NCI-H2171 (cell line): ENCODE measurements at places on chromosomes 3 and 15.
A peak's percentile ranks its signal among the peaks of the same experiment; 100 is the strongest.

DNA sequence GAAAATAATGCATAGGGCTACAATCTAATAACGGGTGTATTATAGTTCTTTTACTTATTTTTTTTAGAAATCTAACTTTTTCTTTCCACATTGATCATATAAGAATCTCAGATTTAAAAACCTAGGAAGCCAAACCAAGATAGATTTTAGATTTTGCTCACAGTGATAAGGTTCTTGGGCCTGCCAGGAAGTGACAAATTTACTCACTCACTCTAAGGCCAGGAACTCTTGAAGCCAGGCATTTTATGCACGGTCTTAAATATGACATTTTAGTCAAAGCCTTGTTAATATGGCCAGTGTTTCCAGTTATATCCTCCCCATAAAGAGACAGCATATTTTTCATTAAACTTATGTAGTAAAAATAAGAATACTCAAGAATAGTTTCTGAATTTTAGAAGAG lies 271.4 kb downstream of the SQOR start:
- no peak for DNase-seq

DNA sequence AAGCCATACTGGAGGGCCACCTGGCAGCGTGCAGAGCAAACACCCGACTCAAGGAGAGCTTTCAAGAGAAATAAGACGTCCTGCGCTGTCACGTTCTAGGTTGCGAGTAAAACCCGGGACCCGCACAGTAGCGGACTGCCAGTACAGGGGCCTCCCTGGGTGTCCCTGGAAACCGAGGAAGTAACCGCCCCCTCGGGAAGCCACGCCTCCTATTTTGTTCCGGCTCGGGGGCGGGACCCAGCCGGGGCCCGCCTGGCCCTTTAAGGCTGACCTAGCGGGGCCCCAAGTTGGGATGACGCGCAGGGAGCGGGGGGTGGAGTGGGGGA lies 218 bp upstream of the MAPKAPK3 start:
- peak; percentile 76 for DNase-seq

- no peak for DNase-seq
Measured at GRCh38 chr15:28947221-28947674, 61.5 kb downstream of the APBA2 start.

- DNase-seq: no peak
Measured at GRCh38 chr15:94965593-94965992, 734.2 kb downstream of the MCTP2 start.

GRCh38 chr15:26011916-26012315 lies 148.8 kb upstream of the ATP10A start:
- no peak for DNase-seq

GRCh38 chr3:29240248-29240647 lies 40.6 kb upstream of the RBMS3 start:
- DNase-seq: no peak

- DNase-seq: no peak
Measured at GRCh38 chr3:142609136-142609535, 12.9 kb downstream of the PLS1 start.

DNA sequence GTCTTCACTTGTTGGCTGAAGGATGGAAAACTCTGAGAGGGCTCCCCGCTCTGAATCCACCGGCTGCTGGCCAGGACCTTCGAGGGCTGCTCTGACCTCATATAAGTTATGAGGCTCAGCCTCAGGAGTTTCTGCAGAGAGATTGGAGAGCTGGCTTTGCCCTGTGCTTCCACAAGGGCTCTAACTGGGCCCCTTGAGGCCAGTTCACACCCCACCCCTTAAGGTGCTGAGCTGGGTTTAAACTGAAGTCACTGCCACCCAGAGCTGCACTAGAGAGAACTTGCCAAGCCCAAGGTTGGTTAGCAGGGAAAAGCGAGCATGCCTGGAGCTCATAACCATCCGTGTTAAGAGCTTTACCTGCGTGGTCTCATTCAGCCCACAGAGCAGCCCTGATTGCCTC lies 2.8 kb upstream of the CCDC33 start:
- no peak for DNase-seq

GRCh38 chr15:67146875-67147381 lies 81.5 kb downstream of the SMAD3 start:
- DNase-seq: no peak

DNA sequence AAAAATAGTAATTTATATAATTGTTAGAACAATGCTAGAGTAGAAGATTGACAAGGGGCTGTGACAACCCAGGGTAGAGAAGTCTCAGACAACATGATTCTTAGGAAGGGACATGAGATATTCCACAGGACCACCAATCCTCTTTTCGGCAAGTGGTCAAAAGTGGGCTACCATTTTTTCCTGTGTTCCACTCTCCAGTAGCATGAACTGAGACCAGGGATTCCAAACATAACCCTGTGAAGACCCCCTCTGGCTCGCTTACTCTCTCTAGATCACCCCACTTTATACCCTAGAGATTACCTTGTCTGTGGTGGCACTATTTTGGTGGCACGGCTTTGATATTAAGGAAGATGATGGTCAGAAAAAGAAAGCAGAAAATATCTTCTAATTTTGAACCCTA lies 960 bp downstream of the GCSAM start:
- no peak for DNase-seq

GRCh38 chr3:72407766-72408165 lies 440.5 kb downstream of the SHQ1 start:
- peak; percentile 19 for DNase-seq

DNA sequence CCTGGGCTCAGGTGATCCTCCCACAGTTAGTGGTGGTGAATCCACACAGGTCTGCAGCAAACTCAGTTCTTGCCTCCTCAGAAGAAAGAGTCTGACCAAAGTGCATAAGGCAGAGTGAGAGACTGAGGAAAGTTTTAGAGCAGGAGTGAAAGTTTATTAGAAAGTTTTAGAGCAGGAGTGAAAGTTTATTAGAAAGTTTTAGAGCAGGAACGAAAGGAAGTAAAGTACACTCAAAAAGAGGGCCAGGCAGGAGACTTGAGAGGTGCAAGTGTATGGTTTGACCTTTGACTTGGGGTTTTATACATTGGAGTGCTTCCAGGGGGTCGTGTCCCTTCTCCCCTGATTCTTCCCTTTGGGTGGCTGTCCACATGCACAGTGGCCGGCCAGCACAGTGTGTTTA lies 84.2 kb downstream of the LSM3 start:
- DNase-seq: no peak

- DNase-seq: no peak
Measured at GRCh38 chr15:42157981-42158765, 1.7 kb upstream of the PLA2G4F start.

- DNase-seq: no peak
Measured at GRCh38 chr15:55685286-55685685, 57.7 kb downstream of the PRTG start.

GRCh38 chr3:181567311-181568075 lies 144.2 kb upstream of the SOX2 start:
- no peak for DNase-seq

DNA sequence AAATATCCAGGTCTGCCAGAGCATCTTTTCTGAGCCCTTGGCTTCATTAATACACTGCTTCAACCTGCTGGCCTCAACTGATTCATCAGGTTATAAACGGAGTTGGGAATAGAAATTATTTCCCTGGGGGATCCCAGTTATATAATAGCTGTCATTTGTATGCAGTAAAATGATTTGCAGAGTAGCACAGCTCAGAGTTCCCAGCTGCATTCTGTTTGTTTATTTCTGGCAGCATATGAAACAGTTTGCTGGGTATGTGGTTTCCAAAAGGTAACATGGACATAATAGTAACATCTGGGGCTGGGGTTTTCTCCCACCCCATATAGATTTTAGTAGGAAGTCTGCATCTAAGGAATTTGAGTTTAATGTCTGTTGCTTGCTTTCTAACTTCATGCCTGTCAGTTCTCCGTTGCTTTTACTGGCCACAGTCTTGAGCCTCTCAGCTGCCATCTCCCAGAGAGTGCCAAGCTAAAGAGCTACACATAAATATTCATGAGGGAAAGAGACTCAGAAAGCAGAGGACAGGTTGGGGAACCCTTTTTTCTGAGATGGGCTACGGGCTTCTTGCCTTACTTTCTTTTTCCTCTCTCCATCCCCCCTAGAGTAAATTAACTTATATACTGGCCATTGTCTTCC lies 124.6 kb downstream of the TMEM108 start:
- peak; percentile 35 for DNase-seq

DNA sequence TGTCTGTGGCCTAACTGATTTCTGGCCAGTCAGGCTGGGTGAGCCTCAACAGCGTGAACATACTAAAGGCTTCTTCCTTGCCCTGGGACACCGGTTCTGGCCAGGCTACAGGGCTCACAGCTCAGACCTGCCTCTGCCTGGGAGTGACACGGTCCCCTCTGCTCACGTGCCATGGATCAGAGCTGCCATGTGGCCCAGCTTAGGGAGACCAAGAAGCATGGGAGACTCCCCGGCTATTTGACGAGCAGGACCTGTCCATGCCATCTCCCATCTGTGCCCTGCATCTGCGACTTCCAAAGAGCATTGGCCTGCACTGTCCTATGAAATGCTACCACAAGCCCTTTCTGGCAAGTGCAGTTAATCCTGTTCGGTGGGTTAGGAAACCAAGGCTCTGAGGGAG lies 57.4 kb downstream of the APBA2 start:
- DNase-seq: no peak

- no peak for DNase-seq
Measured at GRCh38 chr3:149657926-149658743, at the start of gene WWTR1. TSS of gene WWTR1 (minus strand) at chr3:149658025. CDS start at chr3:149657306, 719 bp downstream.

DNA sequence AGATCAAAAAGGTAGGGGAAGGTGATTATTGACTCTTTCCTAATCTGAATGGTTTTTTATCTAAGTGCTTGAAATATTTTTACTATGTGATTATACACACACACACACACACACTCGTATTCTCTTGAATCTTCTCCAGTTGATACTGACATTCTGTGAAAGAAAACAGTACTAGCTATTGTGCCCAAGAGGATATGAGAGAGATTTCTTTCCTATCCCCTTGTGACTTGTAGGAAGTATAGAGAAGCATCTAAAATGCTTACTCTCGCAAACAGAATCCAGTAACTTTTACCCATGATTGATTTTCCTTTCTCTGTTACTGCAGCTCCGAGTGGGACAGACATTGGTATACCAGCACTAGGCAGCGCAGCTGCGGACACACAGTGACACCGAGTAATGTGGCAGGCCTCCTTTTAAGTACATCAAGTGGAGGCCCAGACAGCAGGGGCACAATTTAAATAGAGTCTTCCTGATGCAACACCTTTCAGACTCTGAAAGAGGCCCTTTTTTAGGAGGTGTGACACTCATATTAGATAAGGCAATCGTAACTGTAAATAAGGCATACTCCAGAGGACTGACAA lies 421.0 kb upstream of the CNTN4 start:
- no peak for DNase-seq
